RWPE1 (cell line): ENCODE measurements at places on chromosomes 7 and 10.

- peak; percentile 85 for DNase-seq
Measured at GRCh38 chr10:123995461-123996131, 97.8 kb downstream of the CHST15 start.

DNA sequence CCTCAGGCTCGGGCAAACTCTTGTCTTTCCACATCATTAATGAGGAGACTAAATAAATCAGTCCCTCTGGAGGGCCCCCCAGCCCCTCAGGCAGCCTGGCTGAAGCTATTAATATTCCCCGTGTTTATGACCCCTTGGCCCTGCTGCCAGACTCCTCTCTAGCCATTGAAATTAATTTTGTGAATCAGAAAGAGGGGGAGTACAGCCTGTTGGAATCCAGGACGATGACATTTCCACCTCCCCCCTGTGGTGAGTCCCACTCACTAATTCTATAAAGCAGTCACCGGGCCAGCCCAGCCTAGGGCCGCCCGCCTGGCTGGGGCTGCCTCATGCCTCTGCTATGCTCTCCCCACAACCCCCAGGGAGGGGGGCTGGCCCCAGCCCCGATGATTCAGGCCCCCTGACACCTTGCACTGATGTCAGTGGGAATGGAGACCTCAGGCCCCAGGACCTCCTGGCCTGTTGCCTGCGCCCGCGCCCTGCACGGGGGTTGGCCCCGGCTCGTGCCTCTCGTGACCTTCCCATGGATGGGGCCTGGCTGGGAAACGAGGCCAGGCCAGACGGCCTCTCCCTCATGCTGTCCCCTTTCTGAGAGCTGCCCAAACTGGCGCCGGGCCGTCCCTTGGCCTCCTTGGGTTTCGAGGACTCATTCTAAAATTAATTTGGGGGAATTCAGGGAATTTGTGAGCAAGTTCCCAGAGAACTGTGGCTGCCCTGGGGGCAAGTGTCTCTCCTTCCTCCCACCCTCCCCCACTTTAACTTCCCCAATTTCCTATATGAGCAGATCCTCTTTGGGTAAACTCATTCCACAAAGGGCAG is 34.0 kb downstream of the TMEM270 start:
- peak; percentile 61 for DNase-seq

GRCh38 chr10:114499116-114499515 is 94.8 kb upstream of the AFAP1L2 start:
- DNase-seq = no peak

- no peak for DNase-seq
Measured at GRCh38 chr7:99449326-99449725, 10.6 kb downstream of the CPSF4 start.

DNA sequence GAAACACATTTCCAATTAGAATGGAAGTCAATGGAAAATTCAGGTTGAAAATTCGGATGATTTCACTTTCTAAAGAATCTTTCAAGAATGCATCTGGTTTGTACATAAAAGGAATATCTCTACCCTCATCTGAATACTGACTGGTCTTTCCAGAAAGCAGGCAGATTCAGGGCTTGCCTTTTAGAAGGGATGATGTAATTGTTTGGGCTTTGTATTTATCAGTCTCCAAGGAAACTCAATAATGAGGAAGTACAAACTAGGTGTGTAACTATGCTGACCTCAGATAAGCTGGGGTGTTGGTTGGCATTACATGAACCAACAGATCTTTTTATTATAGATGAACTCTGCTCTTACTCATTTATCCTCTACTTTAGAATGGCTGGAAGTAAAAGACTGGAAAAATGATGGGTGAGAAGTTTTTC is 24.1 kb downstream of the PDLIM1 start:
- peak; percentile 97 for DNase-seq

GRCh38 chr10:79579361-79579760 is 19.2 kb upstream of the SFTPA2 start:
- no peak for DNase-seq

DNA sequence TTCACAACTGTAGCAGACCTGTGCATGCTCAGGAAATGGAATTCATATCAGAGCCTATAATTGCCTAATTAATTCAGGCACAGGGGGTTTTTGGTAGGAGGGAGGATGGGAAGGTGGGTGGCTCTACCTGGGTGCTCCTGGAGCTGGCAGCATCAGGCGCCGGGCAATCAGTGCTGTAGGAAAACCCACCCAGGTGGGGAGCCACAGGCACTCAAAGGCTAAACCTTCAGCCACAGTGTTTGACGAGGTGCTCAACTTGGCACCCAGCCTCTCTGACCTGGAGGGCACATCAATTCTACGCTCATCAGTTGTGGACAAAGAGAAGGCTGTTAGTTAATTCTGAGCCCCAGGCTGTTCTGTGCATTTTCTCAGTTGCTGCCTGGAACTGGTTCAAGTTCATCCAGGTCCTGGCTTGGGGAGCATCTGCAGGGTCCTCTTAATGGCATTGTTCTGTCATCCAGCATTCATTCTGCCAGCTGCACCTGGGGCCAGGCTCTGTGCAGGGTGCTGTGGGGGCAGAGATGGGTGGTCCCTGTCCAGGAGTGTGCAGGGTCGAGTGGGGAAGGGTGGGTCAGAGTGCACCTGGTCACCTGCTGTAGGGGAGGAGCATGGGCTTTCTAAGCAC is 54.1 kb upstream of the NPTX2 start:
- DNase-seq = no peak

DNA sequence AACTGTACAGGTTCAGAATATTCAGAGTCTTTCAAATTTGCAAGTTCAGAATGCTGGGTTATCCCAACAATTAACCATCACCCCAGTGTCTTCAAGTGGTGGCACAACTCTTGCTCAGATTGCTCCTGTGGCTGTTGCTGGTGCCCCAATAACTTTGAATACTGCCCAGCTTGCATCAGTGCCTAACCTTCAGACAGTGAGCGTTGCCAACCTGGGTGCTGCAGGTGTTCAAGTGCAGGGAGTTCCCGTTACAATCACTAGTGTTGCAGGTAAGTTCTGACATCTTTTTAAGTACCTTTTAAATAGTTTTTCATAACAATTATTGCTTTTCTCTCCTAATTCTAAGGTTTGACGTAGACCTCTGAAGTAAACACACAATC is 2.7 kb downstream of the SP4 start:
- no peak for DNase-seq

GRCh38 chr7:54837168-54837567 is 78.2 kb upstream of the SEC61G start:
- DNase-seq = no peak

DNA sequence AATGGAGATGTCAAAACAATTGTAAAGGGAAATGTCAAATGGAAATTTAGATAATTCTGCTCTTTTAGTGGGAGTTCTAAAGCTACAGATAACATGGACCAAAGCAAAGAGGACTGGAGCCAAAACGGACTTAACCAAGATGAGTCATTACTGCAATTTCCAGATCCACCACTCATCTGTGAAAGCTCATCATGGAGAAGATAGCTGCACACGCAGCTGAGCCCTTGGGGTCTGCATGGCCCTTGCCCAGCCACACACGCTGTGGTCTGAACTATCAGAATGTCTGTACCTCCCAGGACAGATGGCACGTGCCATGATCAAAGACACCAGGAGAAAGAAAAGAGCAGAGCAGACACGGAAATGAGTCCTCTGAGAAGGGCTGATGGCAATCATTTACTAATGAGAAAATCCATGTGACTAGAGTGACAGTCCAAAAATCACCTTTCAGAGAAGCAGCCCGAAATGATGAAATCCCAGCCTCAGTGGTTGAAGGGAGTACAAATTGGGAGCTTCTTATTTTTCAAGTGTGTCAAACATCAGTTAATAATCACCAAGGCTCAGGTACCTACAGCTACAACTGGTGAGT is 177.9 kb upstream of the MGMT start:
- no peak for DNase-seq

- no peak for DNase-seq
Measured at GRCh38 chr7:122380992-122381391, 76.4 kb upstream of the FEZF1 start.

GRCh38 chr7:2355705-2356008 is 1.0 kb downstream of the EIF3B start:
- DNase-seq = no peak

GRCh38 chr10:19902456-19902855 is 86.2 kb downstream of the PLXDC2 start:
- DNase-seq = no peak

GRCh38 chr10:116741391-116742351 is 695 bp downstream of the HSPA12A start:
- DNase-seq = peak; percentile 51

DNA sequence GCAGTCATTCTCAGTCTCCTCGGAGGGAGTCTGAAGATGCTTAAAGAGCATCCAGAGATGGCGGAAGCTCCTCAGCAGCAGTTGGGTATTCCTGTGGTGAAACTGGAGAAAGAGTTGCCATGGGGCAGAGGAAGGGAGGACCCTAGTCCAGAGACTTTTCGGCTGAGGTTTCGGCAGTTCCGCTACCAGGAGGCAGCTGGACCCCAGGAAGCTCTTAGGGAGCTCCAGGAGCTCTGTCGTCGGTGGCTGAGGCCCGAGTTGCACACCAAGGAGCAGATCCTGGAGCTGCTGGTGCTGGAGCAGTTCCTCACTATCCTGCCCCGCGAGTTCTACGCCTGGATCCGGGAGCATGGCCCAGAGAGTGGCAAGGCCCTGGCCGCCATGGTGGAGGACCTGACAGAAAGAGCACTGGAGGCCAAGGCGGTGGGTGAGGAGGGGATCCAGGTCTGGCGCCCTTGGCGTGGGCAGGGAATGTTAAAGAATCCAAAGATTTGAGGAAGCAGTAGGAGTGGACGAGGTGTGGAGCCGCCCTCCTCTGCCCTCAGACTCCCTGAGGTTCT is 2.9 kb downstream of the ZSCAN25 start:
- no peak for DNase-seq

GRCh38 chr7:38190011-38190410 is 12.0 kb downstream of the STARD3NL start:
- DNase-seq = no peak

DNA sequence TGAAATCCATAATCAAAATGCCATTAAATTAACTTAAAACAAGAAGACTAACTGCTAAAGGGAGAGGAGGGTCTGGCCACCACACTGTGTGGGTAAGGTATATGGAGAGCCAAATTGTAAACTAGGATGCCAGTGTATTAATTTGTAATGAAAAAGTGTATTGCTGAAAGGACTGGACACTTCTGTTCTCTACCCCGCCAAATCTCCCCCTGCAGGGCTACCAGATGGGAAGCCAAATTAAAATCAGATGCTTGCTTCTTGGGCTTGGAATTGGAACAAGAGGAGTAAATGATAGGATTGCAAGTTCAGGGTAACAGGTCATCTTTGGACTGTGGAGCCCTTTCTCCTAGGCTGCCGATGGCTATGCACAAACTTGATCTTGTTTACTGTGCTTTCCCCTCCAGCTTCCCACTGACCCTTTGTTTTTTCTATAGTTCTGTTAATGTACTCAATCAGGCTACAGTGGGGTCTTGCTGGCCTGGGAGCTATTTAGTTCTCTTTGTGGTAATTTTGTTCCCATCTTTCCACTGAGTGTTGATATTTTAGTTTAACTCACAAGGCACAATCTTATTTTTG is 932.1 kb upstream of the C7orf33 start:
- no peak for DNase-seq

DNA sequence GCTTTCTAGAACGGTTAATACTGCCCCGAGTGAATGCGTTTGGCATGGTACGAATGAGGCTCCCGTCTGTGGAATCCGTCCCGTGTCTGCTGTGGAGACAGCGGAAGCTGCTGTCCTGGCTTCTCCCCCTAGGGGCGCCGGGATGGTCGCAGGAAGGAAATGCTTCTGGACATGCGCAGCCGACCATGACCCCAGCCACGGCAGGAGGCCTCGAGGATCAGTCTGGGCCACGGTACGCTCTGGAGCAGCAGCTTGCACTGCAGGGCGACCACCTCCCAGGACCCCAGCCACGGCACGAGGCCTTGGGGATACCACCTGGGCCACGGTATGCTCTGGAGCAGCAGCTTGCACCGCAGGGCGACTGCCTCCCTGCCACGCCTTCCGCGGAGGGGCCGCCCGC is 107.9 kb downstream of the CYTH3 start:
- no peak for DNase-seq

GRCh38 chr10:114102256-114102655 is 58.6 kb downstream of the ADRB1 start:
- DNase-seq = no peak

DNA sequence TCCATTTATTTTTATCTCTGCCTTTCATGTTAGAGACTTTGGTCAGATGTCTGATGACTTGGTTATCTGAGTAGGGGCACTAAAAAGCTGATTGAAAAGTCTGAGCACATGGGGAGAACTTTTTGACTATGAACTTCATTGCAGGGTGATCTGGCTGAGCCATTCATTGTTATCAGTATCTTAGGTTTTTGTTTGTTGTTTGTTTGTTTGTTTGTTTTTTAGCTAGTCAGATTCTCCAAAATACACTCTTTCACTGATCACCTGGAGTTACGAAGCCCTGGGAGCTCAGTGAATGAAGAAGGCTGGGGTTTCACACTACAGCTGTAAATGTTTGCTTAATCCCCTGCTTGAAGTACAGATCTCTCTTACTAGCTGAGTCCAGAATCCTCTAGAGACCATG is 28.6 kb upstream of the DLG5 start:
- no peak for DNase-seq

- peak; percentile 13 for DNase-seq
Measured at GRCh38 chr7:95264363-95264891, 59.9 kb downstream of the PON1 start.

- peak; percentile 49 for DNase-seq
Measured at GRCh38 chr7:75905785-75906604, 9.0 kb upstream of the POR start.

GRCh38 chr7:20236790-20237189 is 19.6 kb upstream of the MACC1 start:
- no peak for DNase-seq

GRCh38 chr7:11709196-11709595 is 122.8 kb downstream of the THSD7A start:
- no peak for DNase-seq

DNA sequence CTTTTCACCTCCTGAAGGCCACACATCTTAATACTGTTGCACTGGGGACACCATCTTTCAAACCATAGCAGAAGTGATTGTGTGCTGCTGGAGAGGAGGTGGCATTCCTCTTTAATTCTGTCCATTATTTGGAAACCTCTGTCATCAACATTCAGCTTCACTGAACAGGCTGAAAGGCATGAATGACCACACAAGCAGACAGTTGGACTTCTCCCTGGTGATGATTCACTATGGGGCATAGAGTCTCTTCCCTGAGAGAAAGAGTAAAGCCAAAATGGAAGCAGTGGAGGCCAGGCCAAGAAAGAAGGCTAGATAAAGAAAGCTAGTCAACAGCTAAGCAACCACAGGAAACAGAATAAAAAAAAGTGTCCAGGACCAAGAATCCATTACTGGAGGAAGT is 113.1 kb upstream of the VSTM2A start:
- DNase-seq = no peak
